ENCODE measurements at places on chromosomes 5 and 9.

GRCh38 chr5:169029037-169029436 is 271.9 kb downstream of the SLIT3 start:
- DNase-seq = no peak

DNA sequence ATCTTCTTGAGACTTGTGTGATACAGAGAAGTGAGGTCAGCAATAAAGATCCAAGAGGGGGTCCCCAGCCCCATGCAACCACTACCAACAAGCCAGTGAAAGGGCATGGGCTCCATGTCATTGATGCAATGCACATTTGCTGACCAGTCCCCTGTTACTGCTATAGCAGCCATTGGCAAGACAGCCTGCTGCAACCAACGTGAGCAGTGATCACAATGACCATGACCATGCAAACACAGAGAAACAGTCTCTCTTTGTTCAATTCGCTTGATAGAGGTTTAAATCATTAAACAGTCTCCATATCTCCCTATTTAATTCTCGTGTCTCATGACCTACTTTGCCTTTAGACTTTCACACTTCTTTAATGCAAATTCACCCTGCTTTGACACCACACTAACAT is 30.0 kb upstream of the FOXB2 start:
- DNase-seq = no peak

DNA sequence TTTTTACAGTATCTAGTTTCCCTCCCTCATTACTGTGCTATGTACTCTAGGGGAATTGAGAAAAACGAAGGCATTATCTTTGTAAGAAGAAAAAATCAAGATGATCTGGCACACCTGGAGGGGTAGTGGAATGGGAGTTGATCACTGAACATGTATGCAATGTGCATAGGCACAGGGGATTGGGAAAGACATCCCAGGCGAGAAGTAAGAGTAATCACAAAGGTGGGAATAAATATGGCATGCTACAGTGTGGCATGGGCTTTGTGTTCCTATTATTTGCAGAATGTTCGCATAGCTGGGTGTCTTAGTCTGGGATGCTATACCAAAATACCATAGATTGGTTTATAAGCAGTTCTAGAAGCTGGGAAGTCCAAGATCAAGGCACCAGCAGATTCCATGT is 130.6 kb downstream of the SMARCA2 start:
- no peak for DNase-seq

DNA sequence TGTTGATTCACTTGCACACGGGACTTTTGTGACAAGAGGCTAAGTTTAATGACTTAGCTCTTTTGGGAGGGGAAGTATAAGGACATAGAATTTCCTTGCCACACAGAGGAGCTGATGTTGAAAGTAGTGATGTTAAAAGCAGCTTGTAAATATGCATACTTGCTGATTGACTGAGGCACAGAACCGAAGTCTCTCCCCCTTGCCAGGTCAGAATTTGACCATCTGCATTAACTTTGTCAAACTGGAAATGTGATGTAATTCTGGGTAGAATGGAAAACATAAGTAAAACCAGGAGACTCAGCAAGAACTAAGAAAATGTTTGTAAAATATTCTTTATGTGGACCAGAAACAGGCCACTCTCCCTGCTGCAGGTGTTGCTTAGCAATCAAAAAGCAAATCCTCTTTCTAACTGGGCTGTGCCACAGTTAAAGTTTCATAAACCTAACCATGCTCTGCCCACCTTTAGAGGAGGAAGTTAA is 284.2 kb downstream of the NR3C1 start:
- no peak for DNase-seq

- DNase-seq = no peak
Measured at GRCh38 chr5:178318893-178319292, 86.3 kb upstream of the PHYKPL start.

GRCh38 chr5:27062451-27062850 is 24.1 kb upstream of the CDH9 start:
- DNase-seq = no peak
